ENCODE measurements at places on chromosomes 2 and 18.
A peak's percentile ranks its signal among the peaks of the same experiment; 100 is the strongest.

DNA sequence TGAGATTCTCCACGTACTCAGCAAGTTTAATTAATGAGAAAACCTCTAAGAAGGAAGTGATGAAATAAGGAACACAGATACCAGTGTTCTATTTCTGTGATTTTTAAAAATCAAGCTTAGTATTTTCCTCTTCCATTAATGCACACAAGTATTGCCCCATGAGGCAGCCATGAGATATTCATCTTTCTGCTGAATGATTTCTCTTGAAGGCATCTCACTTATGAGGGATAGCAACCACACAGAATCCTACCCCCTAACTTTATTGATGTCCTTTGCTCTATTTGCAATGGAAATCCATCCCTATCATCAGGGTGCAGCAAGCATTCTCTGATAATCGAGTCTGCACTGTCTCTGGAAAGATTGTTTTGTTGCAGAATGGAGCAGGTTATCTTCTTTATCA, 244.1 kb upstream of the NRP2 start:
- no peak overlapping the region for H3K27ac ChIP-seq
- H3K27me3 ChIP-seq: no peaks in the 10 kb centered on the region
- no peak overlapping the region for H3K4me3 ChIP-seq
- no peak for DNase-seq

GRCh38 chr18:34760444-34760843, 50.3 kb downstream of the DTNA start:
- no peak for DNase-seq
- H3K4me3 ChIP-seq: no peak overlapping the region
- no peak overlapping the region for H3K27ac ChIP-seq
- H3K27me3 ChIP-seq: no peaks in the 10 kb centered on the region
- no peaks in the 10 kb centered on the region for H3K4me1 ChIP-seq
- H3K36me3 ChIP-seq: no peaks in the 10 kb centered on the region

- H3K4me3 ChIP-seq: peak overlapping the region; percentile 94
- peaks cover 5% of the 10 kb centered on the region for H3K36me3 ChIP-seq
- H3K27me3 ChIP-seq: no peaks in the 10 kb centered on the region
- peaks cover 16% of the 10 kb centered on the region for H3K4me1 ChIP-seq
- no peak for DNase-seq
Observed at GRCh38 chr2:12721566-12722446, 5.1 kb downstream of the TRIB2 start.

- H3K4me3 ChIP-seq: no peak overlapping the region
- H3K4me1 ChIP-seq: no peaks in the 10 kb centered on the region
- H3K36me3 ChIP-seq: no peaks in the 10 kb centered on the region
Observed at GRCh38 chr18:58407649-58408407, 221.1 kb downstream of the ALPK2 start.

- no peak overlapping the region for H3K4me3 ChIP-seq
- H3K36me3 ChIP-seq: no peaks in the 10 kb centered on the region
- no peak for DNase-seq
- no peaks in the 10 kb centered on the region for H3K27me3 ChIP-seq
- no peaks in the 10 kb centered on the region for H3K4me1 ChIP-seq
- H3K27ac ChIP-seq: no peak overlapping the region
Observed at GRCh38 chr2:222332116-222332515, 33.3 kb upstream of the PAX3 start.

Measured in mesenchymal stem cell (in vitro differentiated cells and primary cell).